Stimulated activated CD4-positive, alpha-beta T cell treated with anti-CD3 and anti-CD28 coated beads, Interleukin-4, amount 100 ng/mL, for 4 hours (primary cell): ENCODE measurements at places on chromosomes 5 and 9.

DNA sequence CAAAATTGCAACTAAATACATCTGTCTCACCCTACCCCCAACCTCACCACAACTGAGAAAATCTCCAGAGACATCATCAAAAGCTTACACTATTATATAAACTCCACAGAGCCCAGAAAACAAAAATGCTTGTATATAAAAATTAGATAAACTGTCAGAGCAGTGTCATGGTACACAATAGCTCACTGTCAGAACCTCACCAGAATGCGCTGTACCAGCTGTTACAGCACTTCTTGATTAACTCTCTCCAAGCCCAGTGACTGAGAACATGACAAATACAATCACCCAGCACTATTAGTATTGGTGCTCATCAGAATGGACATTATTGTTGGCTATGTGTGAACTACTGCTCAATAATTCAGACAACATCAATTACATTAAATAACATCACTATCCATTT lies 65.7 kb downstream of the ZDHHC21 start:
- no peak for DNase-seq

DNA sequence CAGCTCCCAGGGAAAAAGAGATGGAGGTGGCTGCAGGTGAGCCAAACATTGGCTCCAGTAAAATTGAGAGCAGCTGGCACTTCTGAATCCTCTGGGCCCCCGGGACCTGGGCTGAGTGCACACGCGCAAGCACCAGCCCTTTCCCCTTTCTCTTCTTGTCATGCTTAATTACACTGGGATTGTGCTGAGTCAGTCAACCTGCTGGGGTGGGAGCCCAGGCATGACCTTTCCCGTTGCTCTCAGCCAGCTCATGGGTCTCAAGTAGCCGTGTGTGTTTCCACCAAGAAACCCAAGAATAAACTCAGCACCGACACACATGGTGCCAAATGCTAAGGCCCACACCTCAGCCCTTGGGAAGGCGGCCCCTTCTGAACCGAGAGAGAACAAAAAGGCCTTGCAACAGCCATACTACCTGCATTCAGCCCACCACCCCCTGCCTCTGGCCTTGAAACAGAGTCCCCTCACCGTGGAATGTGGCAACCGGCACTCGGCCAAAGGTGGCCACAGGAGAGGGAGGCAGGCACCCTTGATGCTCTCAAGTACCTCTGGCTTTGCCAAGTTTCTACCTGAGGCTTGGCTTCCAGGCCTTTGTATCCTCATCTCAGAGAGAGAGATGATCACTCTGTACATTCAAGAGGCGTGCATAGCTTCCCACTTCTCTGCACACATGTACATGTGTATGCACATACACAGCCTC lies 28.1 kb downstream of the SLIT3 start:
- DNase-seq, result no peak

- DNase-seq, result no peak
These were observed 87.2 kb downstream of the CSNK1G3 start for GRCh38 chr5:123599171-123599570.

GRCh38 chr9:128159522-128159783 lies 612 bp upstream of the BBLN start:
- DNase-seq, result peak; percentile 29

DNA sequence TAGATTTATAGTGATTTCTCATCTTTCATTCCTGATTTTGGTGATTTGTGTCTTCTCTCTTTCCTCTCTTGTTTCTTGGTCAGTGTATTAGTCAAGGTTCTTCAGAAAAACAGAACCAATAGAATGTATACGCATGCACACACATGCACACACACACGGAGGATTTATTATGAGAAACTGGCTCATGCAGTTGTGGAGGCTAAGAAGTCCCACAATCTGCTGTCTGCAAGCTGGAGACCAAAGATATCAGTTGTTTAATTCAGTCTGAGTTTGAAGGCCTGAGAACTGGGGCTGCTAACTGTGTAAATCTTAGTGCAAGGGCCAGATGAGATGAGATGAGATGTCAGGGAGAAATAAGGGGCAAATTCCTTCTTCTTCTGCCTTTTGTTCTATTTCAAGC lies 5.7 kb upstream of the RPS23 start:
- DNase-seq, result no peak

GRCh38 chr9:124218987-124219461 lies 38.7 kb upstream of the NEK6 start:
- DNase-seq, result no peak

DNA sequence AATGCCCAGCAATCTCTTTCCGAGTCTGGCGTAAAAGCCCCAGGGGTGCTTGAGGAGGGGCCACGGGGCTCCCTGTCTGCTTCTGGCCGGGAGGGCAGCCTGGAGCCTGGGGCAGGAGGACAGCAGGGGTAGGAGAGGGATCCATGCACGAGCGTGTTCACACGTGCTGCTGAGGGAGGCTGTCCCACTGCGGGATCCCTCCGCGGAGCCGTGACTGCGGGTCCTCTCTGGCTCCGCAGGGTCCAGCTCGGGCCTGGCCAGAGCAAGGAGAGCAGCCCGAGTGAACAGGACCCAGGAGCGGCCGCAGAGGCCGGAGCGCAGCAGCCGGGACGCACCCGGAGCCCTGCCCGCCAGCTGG lies 78.4 kb downstream of the ZNF354C start:
- DNase-seq, result no peak
